ENCODE measurements at places on chromosomes 6 and 20.

- no peak for DNase-seq
Observed at GRCh38 chr6:56889492-56889891, 65.4 kb upstream of the BEND6 start.

DNA sequence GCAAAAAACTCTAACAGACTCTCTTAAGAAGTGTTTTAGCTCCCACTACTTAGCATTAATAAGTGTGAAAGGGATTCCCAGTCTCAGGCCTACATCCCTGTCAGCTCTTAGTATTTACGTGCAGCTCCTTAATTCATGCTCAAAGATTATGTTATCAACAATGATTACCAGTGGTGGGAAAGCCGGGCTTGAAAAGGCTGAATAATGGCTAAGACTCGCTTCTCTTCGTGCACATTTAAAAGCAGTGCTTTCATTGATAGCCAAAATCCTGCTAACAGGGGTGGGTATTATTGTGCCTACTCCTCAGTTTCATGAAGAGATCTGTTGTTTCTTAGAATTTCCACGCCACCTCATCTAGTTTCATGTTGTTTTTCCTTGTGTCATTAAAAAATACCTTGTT lies 518.8 kb downstream of the GRIK2 start:
- DNase-seq, result no peak

GRCh38 chr6:147759093-147759492 lies 250.6 kb downstream of the SAMD5 start:
- no peak for DNase-seq

DNA sequence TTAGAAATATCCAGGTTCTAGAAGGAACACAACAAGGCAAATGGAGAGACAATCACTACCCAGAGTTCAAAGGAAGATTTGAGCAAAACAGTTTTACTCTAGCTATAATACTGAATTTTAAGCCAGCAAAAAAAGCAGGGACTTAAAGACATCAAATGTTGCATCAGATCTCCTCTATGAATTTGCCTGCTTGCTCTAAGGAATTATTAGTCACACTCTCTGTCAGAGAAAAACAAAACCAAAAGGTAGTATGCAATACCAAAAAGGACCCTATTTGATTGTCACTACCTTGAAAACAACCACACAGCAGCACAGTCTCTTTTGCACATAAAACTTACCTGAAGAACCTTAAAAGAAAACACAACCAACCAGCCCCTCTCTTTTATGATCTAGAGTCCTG lies 46.3 kb downstream of the BTBD9 start:
- DNase-seq, result no peak

DNA sequence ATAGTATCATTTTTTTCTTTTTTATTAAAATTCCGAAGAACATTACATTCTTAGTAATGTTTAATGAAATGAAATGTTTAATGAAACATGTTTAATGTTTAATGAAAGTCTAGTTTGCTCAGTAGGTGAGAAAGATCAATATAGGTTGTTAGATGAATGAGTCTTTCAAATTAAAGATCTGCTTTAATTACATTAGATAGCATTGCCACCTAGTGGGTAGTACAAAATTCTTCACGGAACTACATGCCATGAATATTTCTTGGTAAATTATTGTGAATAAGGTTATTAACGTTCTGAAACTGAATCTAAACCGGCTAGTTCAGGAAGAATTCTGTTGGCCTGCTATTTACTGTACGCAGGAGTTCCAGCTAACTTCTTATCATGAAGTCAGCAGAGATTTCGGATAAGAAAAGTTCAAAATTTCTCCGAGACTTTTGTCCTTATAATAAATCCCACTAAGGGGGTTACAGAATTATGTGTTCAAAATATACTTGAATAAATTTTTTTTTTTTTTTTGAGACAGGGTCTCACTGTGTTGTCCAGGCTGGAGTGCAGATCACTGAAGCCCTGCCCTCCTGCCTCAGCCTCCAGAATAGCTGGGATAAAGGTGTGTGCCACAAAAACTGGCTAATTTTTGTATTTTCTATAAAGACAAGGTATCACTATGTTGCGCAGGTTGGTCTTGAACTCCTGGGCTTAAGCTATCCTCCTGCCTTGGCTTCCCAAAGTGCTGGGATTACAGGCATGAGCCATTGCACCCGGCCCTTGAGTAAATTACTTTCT lies 7.9 kb upstream of the GMNN start:
- DNase-seq, result no peak

- DNase-seq, result no peak
Observed at GRCh38 chr6:83176246-83176645, 16.8 kb downstream of the PGM3 start.

DNA sequence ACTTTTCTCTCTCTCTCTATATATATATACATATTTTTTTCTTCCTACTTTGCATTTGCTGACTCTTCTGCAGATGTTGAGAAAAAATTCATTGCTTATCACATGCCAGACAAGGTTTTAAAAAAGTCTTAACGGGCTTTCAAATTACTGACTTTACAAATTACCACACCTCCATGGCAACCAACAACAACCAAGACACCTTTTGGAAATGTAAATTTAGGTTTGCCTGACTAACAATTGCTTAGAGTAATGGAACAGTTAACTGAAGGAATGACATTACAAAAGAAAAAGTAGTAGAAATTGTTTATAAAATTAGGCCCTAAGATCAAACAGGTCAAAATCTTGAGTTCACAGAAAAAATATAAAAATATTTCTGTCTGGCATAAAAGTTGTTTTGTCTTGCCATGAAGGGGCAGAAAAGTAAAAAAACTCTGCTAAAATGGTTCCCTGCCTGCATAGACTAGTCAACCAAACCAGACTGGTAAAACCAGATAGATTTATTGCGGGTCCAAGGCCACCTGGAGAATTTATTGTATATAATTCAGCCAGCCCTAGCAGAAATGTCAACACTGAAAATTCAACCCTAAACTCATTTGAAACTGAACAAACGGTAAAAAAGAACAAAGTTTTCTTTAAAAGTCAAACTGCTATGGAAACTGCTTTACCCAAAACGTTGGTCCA lies 92.8 kb upstream of the FRMD1 start:
- DNase-seq, result no peak

DNA sequence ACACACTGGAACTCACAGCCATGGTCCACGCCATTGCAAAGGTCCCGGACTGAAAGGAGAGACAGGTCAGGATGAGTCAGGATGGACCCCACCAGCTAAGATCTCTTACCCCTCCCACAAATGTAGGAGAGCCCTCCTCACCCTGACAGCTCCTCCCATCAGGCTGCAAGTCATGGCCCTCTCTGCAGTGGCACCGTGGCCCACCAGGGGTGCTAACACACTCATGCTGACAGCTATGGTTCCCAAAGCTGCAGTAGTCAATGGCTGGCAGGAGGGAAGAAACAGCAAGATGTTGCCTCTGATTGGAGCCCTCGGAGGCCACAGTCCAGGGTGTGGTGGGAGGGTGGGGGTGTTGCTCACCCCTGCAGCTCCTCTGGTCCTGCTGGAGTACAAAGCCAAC lies 5.7 kb upstream of the RBPJL start:
- DNase-seq, result peak; percentile 47

DNA sequence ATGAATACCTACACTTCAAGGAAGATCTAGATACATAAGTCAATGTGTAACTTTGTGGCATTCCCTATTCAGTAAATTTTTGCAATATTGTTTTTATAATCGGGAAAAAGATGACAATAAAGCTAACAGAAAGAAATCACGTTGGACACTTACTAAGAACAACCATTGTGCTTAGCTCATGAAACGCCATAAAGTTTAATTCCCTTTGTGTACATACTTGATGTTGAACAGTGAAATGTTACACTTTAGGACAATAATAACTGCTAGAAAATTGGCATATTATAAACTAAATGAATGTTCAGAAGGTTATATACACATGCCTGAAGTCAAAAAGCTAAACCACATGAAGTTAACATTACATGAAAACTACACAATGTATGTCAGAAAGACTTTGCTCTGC lies 153.2 kb downstream of the TASP1 start:
- no peak for DNase-seq

GRCh38 chr6:18243302-18243893 lies 20.9 kb downstream of the DEK start:
- no peak for DNase-seq

- DNase-seq, result no peak
Observed at GRCh38 chr6:150641398-150642139, 41.9 kb downstream of the PLEKHG1 start.

DNA sequence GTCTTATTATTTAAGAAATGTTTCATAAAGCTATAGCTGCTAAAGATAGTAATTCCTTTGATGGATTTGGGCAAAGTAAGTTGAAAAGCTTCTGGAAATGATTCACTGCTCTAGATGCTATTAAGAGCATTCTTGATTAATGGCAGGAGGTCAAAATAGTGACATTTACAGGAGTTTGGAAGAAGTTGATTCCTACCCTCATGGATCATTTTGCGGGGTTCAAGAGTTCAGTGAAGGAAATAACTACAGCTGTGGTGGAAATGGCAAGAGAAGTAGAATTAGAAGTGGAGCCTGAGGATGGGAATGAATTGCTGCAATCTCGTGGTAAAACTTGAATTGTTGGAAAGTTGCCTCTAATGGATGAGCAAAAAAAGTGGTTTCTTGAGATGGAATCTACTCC lies 316.1 kb downstream of the UTRN start:
- DNase-seq, result no peak

DNA sequence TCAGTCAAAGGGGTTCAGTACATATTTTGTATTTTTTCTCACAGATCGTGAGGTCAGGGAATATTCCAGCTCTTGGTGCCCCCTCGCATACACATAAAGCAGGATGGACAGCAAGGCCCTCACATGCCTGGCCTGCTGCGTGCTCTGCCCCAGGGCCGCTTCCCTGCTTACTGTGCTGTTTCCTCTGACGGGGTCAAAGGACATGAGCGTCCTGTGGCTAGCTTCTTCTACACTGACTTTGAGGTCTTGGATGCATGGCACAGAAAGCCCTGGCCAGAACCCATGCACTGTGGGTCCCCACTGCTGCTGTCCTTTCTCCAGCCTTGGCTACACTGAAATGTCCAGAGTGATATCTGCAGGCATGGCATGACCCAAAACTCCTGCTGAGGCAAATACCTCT lies 92.5 kb upstream of the GGTLC1 start:
- no peak for DNase-seq

GRCh38 chr6:35493307-35493983 lies 3.4 kb downstream of the TEAD3 start:
- DNase-seq, result no peak

DNA sequence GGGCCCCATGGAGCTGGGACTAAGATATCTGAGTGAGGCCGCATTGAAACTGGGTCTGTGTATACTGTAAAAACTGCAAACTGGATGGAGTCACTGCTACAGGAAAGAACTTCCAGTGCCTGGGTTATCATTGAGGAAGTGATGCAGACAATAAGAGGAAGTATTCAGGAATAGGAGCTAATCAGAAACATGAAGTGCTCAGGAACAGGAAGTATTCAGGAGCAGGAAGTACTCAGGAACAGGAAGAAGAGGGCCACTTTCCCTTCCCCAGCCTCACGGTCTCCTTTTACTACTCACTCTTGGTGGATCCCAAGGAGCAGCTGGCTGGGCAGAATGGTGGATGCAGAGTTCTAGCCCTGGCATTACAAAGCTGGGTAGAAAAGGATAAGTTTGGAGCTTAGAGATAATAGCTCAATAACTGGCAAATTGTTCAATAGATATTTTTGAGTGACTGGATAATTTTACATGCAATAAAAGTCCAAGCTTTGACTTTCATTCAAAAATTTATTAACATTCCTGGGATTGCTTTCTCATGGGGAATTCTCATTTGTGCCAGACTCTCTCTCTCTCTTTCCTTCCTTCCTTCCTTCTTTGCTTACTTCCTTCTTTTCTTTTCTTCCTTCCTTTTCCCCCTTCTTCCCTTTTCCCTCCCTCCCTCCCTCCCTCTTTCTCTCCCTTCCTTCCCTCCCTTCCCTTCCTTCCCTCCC lies 82.2 kb upstream of the PAX1 start:
- DNase-seq, result no peak

- no peak for DNase-seq
Observed at GRCh38 chr6:68639211-68639610, 4.1 kb downstream of the ADGRB3 start.

DNA sequence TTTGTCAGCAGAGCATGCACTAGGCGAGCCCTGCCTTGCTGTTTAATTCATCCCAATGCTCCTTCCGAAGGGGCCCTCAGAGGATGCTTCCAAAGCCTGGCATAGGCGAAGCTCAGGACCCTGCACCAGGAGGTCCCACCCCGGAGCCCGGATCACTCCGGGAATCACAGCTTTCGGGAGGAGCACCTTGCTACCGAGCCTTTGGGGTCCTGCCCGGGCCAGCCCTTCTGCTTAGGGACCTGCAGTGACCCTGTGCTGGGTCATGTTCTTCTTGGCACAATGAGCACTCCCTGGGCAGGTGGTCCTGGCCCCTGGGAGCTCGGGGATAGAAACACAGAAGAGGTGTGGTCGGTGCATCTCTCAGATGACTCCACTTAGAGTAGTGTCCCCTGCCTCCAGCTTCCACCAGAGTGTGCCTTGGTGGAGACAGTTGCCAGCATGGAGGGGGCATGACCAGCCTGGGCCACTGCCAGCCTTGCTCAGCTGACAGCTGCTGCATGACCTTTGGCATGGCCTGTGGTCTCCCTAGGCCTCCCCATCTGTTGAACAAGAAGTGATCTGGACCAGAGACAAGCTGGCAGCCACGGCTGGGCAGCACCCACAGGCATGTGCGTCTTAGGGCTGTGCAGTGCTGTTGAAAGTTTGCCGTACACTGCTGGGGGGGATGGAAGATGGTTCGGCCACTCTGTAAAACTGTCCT lies 44.7 kb upstream of the SLCO4A1 start:
- DNase-seq, result no peak

- DNase-seq, result no peak
Observed at GRCh38 chr6:157291356-157291755, 32.0 kb downstream of the TMEM242 start.

DNA sequence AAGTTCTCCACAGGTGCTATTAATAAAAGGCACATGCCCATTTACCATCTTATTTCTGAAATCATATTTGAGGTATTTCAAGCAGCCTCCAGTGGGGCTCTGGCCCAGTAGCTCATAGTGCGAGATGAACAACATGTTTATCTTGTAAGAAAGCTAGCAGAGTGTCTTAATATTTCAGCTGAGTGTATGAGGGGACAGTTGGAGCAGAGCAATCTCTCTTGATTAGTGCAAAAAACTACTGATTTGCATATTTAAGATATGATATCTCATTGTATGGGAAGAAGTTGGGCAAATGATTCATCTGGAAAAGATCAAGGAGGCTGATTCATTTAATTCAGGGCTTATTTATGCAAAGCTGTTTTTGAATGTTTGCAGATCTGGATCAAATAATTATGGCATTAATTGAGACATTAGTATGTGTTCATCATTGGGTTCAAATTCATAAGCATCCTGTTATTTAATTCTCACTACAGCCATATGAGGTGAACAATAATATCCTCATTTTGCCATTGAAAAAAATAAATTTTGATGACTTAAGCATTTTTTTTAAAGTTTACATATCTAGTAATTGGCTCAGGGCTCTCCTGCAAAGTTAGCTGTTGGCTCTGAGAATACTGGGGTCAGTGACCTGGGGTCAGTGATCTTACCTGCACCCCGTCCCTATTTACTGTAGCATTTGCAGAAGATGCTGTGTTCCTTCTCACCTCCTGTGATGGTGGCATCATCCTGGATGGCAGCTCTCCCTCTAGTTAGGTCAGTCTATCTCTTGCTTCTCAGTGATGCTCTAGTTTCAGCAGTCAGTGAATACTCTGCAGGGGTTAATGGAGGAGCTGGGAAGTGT lies 24.1 kb upstream of the GCLC start:
- no peak for DNase-seq

GRCh38 chr6:46024124-46024769 lies 8.6 kb upstream of the CLIC5 start:
- no peak for DNase-seq

GRCh38 chr6:5537967-5538366 lies 276.7 kb downstream of the FARS2 start:
- no peak for DNase-seq

- peak; percentile 15 for DNase-seq
Observed at GRCh38 chr20:32439132-32439829, 81.2 kb downstream of the ASXL1 start.

Measured in stimulated activated CD4-positive, alpha-beta T cell treated with anti-CD3 and anti-CD28 coated beads, Interleukin-2, amount 100 ng/mL, for 48 hours (primary cell).